ENCODE measurements at places on chromosomes 4 and X. TPM values are rescaled to one million over a fixed set of nuclear protein-coding genes. Genes with fewer than 3 reads are reported as not detected.

DNA sequence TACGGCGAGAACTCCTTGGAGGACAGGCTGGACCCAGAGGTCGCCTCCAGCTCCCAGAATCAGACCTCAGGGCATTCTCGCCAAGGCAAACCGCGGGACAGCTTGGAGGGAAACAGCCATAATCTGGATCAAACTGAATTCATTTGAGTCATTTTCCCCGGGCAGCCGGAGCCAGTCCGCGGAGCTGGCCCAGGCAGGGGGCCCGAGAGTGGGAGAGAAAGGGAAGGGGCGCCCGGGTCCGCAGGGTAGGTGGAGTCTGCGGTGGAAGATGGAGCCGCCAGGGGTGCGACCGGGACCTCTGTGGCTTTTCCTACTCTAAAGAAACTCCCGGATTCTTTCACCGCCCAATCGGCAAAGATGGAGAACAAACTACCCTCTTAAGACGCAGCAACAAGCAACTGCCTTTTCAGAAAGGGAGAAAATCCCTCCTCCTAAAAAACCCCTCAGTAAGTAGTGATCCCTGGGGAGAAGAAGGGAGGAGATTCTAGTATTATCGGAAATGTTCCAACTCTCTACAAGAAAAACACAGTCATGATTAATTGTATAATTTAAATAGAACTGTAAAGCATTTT lies 5.2 kb downstream of the NKX3-2 start:
- no peak for DNase-seq

DNA sequence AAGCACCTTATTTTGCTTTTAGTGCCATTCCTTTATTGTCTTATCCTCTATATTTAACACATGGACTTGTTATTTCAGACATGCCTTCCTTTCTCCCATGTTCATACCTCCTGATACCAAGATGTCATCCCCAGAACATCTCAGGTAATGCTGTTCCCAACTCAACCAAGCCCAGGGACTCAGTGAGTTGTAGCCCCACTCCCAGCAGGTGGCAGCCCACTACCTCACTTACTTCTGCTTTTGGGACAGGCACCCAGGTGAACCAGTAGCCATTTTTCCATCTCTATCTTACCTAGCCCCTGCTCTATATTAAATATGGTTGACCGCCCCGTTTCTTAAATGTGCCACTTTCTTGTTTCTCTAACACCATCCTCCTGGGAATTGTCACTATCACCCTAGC lies 199.0 kb downstream of the DCHS2 start:
- DNase-seq = no peak

DNA sequence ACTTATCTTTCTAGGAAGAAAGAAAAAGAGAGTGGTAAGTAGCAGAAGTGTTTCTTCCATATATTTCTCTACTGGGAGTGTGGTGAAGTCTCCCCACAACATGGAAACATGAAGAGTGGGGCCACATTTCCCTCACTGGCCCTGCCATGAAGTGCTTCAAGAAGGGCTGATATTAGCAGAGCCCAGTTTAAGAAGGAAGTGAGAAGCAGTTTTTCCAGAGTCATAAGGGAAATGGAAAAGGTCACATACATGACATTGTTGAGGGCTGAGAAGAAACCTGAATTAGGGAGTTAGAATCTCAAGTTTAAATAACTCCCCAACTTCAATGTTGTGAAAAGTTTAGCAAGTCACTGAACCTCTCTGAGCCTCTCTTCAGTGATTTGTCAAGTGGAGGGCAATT lies 171.9 kb upstream of the RBPJ start:
- DNase-seq = no peak

- DNase-seq = no peak
Observed at GRCh38 chr4:6924361-6924779, 14.7 kb downstream of the TBC1D14 start.

DNA sequence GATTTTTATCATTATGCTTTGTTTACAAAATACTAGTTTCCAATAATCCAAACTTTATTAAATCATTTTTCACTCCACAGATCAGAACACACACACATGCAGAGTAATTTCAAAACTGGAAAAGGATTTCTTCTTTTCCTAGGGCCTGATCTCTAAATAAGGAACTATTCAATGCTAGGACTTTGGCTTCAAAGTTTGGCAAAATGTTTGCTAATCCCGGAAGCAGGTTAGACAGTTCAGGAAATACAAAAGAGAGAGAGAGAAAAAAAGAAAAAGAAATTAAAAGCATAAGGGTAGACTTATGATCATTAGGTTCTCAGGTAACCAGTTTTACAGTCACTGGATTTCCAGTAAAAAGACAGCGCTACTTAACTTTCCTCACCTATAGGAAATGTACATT lies 211.0 kb downstream of the DCLK2 start:
- DNase-seq = no peak

GRCh38 chrX:67780694-67781109 lies 236.9 kb downstream of the AR start:
- no peak for DNase-seq

DNA sequence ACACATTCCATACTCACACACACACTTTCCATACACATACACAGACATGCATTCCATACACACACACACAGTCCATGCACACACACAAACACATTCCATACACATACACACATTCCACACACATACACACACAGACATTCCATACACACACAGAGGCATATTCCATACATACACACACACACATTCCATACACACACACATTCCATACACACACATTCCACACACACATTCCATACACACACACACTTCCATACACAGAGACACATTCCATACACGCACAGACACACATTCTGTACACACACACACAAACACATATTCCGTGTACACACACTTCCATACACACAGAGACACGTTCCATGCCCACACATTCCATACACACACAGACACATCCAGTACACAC lies 14.8 kb downstream of the LINC00632 start:
- DNase-seq = no peak

GRCh38 chr4:3368841-3369760 lies 72.7 kb upstream of the HGFAC start:
- no peak for DNase-seq

Gene TMEM47
- total RNA-seq = 2.2 TPM

GRCh38 chrX:57587607-57588006 lies 4.2 kb upstream of the ZXDB start:
- no peak for DNase-seq

GRCh38 chrX:49877397-49878101 lies 1.7 kb upstream of the USP27X start:
- no peak for DNase-seq

DNA sequence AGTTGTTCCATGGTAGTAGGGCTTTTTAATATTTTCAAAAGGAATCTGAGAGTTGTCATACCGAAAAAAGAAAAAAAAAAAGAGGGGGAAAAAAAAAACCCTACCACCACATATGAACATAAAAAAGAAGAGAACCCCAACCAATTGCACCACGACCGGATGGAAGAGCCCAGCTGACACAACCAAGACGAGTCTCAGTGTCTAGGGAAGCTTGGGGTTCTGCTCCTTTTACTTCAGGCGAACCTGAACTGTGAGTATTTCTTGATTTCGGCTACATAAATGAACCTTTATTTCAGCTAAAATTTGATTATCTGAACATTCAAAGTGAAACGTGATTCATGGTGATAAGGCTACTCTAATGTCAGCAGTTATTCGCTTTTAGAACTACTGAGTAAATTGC lies at the start of gene GPR34:
Gene GPR34, plus strand, starts transcription at position 139 of the 400 bp plus-strand sequence. CDS start 6,661 bp downstream, outside the sequence.
- DNase-seq = no peak

- DNase-seq = no peak
Observed at GRCh38 chr4:127188847-127189246, 443.9 kb upstream of the INTU start.

DNA sequence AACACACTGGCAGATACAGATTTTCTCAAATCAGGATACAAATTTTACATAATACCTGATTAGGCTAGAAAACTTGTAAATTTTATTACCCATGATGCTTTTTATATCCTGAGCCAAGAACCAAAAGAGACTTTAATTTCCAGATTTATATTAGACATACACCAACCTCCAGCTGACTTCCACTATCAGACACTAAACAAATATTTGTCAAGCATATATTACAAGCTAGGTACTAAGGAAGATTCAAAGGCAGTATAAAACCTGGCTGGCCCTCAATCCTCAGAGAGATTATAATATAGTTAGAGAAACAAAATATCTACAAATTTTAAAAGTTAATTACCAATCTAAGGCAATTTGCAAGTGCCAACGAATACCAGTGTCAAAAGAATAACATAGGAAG lies 357.8 kb upstream of the F9 start:
- DNase-seq = no peak

DNA sequence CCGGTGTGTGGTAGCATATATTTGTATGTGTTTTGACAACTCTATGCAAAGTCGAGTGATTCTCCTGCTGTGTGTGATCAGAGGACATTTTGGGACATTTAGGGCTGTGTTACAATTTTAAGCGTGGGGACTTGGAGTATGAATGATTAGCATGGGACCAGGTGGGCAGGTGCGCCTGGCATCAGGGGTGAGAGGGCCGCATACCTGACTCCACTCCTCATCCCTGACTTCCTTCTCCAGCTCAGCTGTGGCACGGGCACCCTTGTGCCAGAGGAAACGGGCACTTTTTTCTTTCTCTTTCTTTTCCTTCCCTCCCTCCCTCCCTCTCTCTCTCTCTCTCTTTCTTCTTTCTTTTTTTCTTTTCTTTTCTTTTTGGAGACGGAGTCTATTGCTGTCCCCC lies 15.7 kb upstream of the PLCXD1 start:
- DNase-seq = no peak

- DNase-seq = no peak
Observed at GRCh38 chr4:14066979-14067378, 439.5 kb upstream of the BOD1L1 start.

Gene TBC1D9
- total RNA-seq = 21.7 TPM

DNA sequence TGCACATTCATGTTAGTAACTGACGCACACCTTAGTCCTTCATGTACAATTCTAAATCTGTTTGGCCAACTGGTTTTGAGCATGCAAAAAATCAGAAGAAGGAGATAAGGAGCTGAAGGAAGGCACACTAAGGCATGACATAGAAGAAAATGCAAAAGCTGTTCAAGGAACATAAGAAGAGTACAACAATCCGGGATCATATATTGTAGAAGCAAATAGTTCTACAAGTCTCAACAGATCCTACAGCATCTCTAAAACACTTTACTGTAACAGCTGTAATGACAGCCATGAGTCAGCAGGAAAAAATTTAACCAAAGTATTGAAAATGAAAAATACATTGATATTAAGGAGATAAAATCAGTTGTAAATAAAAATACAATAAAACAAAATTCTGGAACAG lies 57.7 kb downstream of the KLHL13 start:
- no peak for DNase-seq

DNA sequence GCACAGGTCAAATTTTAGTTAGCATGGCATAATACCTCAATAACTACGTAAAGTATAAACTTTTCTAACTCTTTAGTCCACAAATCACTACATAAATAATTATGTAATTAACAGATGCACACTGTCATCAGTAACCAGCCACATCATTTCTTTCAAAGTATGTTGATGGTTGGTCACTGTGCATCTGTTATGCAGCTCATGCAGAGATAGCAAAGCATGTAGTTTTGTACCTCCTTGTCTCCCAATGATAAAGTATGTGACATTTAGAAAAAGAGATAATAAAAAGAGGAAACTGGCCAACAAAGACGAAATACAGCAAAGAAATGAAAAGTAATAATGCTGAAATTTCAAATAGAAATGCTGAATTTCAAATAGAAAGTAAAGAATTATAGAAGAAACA lies 2.9 kb downstream of the LAMTOR3 start:
- DNase-seq = no peak

Gene MGARP
- total RNA-seq = 2.3 TPM

Gene PNMA3
- 0.41 TPM for total RNA-seq

GRCh38 chrX:127457161-127457560 lies 595.0 kb downstream of the ACTRT1 start:
- DNase-seq = no peak

Measured in Panc1 (cell line).